Dermis blood vessel endothelial cell (primary cell): ENCODE measurements at places on chromosomes 2 and 18.

- no peak for DNase-seq
Observed at GRCh38 chr18:32278177-32278799, 88.4 kb downstream of the MEP1B start.

DNA sequence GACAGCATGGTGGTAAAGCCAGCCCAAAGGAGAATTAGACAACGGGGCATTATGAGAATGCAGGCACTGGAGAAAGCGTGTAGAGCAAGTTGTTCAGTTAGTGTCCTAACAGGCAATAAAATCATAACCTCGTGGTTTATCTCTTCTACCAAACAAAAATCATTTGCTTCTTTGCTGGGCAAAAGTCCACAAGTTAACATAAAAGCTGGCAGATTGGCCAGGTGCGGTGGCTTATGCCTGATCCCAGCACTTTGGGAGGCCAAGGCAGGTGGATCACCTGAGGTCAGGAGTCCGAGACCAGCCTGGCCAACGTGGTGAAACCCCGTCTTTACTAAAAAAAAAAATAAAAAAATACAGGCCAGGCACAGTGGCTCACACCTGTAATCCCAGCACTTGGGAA is 364.1 kb downstream of the SETBP1 start:
- DNase-seq: no peak

GRCh38 chr2:45403036-45403435 is 208.0 kb downstream of the SRBD1 start:
- DNase-seq: no peak

DNA sequence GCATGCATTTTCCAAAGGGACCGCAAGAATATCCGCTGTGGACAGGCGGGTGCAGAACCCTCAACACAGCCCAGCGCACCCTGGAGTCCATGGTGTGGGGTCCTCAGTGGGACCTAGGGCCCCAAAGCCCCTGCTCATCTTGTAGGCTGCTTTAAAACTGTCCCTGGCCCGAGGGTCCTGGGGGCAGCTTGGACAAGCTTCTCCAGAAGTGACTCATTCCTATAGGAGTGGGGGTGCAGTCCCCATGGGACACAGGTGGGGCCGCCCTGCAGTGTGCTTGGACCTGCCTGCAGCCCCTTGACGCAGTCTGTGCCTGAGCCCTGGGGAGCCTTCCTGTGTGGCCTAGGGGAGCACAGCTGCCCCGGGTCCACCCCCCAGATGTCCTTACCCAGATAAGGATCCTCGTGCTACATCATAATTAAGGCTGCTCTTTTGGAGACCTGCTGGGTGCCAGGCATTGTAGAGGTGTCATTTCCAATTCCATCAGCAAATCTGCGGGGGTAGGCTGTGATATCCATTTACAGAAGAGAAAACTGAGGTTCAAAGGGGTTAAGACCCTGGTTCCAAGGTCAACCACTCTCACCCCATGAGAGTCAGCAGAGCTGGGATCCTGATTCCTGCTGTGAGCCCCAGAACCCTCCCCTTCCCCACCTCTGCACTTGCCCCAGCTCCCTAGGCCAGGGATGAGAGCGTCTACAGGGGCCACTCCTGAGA is 1.7 kb upstream of the HS6ST1 start:
- DNase-seq: no peak

- no peak for DNase-seq
Observed at GRCh38 chr18:45014047-45014501, 333.4 kb downstream of the SETBP1 start.

- DNase-seq: peak; percentile 83
Observed at GRCh38 chr2:35973132-35973736, 382.3 kb upstream of the CRIM1 start.

- peak; percentile 66 for DNase-seq
Observed at GRCh38 chr2:3126911-3127621, 250.6 kb downstream of the EIPR1 start.

- peak; percentile 18 for DNase-seq
Observed at GRCh38 chr2:191049728-191050639, 36.0 kb upstream of the STAT1 start.

DNA sequence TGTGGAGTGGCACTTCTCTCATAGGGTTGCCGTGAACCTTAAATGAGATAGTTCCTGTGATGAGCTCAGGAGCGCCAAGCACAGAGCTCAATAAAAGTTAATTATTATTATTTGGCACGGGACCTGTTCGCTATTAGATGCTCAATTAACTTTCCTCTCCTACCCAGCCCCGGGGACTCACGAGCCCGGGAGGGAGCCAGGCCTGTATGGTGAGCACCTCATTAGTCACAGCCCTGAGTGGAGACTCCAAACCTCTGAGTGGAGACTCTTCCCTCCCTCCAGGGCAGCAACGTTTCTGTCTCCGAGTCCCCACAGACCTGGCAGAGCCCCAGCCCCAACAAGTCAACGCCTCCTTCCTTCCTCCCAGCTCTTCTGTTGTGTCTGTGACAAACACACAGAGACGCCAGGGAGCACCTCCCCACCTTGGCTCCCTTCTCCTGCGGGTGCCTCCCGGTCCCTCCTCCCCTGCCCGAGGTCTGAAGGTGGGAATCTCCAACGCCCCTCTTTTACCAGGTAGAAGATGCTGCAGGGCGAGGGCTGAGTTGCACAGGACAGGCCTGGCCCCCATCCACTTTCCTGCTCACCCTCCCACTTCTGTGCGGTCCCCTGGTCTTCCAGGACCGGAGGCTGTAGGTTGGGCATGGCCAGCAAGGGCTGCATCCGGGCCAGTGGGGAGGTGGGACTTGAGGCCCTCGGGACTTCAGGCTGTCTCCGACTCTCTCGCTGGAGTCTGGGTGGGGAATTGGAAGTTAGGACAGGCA is 52.7 kb upstream of the ODC1 start:
- no peak for DNase-seq

DNA sequence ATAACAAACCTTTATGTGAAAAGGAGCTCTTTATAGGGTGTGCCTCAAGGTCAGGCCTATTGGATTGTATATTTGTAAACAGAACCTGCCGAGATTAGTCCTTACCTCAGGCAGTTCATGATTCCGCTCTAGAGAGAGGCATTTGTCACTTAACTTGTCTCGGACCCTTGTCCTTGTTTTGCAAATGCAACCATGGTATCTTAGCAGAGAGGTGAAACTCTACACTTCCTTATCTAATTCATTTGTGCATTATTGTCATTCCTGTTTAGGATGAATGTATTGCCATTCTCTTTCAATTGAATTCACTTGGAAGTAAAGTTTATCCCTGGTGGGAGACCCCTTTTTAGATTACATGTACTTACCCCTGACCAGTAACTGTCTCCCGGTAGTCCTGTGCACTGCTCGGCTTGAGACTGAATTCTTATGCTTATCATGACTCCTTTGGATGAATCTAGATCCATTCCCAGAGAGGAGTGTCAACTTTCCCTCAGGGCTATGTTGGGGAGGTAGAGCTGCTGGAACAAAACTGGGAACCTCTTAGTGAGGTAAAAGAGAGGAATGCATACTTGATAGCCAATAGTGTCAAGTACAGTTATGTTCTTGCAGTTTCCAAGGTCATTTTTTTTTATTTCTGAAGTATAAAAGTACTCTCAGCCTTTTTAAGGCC is 46.6 kb downstream of the SGPP2 start:
- no peak for DNase-seq

- no peak for DNase-seq
Observed at GRCh38 chr18:50697509-50697908, 122.3 kb downstream of the MRO start.

- DNase-seq: no peak
Observed at GRCh38 chr2:215635071-215635787, 199.4 kb upstream of the FN1 start.

DNA sequence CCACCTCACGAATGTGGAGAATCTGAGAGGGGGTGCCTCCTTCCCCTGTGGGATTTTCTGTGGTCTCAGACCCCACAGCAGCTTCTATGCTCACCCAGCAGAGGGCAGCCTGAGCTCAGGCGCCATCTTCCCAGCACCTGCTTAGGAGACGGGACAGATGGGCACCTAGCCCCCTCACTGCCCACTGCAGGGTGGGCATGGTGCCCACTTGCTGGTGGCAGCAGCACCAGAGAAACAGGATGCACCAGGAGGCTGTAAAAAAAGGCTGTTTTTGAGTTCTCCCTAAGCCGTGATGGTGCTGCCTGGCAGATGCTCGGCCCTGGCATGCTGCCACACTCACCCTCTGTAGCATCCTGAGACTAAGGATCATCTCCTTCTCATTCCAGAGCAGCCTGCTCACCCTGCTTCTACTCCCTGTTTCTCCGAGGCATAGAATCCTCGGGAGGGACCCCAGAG is 19.1 kb upstream of the SLC20A1 start:
- peak; percentile 86 for DNase-seq

DNA sequence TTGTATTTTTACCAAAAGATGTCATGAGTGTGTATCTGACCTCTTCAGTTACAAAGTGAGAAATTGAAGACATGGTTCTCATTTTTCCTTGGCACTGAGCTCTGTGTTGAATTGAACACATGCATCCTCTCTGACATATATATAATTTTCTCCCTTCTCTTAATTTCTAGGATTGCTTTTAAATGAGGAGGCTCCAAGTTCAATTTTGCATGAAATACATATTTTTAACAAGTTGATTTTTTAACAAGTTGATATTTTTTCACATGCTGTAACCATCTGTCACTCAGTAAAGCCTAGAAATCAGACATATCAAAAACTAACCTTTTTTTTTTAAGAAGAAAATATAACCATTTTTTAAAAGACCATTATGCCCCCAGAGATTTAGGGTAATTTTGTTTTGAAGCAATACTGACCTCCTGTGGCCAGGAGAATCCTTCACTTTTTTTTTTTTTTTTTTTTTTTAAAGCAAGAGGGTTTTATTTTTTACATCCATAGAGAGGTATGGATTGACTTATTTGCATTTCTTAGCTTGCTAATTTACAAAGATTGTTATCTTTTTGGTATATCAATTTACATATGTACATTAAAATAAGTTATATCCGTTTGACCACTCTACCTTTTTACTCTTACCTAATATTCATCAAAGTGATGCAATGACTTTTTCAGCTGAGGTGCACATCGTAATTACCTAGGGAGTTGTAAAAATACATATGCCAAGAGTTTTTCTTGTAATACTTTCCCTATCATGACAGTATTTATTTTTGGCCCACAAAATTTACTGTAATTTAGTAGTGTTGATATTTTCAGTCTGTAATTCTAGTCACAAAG is 161.8 kb downstream of the SOCS6 start:
- peak; percentile 41 for DNase-seq

- no peak for DNase-seq
Observed at GRCh38 chr2:217922101-217923006, 80.4 kb downstream of the TNS1 start.

DNA sequence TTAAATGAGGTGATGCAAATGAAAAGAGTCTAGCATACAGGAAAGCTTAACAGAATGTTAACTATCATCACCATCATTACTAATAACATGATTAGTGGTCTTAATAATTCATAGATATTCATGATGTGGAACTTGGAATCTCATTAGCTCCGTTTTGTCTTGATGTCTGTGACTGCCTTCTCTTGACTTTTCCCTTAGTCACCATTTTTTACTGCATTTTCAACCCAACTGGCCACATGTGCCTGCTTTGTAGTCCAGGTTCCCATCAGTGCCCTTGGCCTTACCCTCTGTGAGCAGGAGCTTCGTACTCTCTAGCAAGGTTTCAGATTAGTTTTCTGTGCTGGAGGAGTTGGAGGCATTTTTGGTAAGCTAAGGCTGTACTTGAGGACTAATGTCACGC is 47.0 kb downstream of the RAB31 start:
- DNase-seq: no peak
